ENCODE measurements at places on chromosomes 16 and 17.

GRCh38 chr16:20359997-20360396 lies 7.5 kb upstream of the UMOD start:
- no peak for DNase-seq
- H3K4me1 ChIP-seq, result no peaks in the 10 kb centered on the region
- no peak overlapping the region for H3K4me3 ChIP-seq
- H3K36me3 ChIP-seq, result no peaks in the 10 kb centered on the region
- H3K27me3 ChIP-seq, result no peaks in the 10 kb centered on the region

DNA sequence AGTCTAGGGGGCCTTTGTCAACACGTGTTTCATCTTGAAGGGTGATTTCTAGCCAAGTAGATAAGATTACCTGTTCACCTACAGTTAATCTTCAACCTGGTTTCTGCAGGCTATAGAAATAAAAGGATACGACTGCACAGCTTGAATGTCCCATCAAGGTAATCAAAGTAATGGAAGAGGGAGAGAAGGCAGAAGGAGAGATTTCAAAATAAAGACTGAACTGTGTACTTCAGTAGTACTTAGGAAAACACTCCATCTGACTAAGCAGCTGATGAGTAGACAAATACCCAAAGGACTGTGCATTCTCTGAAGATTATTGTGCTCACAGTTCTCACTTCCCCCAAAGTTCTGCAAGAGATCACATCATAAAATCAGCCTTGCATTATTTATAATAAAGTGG lies 5.8 kb upstream of the RFFL start:
- no peak overlapping the region for H3K4me3 ChIP-seq
- H3K27ac ChIP-seq, result peak overlapping the region; percentile 5
- H3K36me3 ChIP-seq, result peaks cover 11% of the 10 kb centered on the region

DNA sequence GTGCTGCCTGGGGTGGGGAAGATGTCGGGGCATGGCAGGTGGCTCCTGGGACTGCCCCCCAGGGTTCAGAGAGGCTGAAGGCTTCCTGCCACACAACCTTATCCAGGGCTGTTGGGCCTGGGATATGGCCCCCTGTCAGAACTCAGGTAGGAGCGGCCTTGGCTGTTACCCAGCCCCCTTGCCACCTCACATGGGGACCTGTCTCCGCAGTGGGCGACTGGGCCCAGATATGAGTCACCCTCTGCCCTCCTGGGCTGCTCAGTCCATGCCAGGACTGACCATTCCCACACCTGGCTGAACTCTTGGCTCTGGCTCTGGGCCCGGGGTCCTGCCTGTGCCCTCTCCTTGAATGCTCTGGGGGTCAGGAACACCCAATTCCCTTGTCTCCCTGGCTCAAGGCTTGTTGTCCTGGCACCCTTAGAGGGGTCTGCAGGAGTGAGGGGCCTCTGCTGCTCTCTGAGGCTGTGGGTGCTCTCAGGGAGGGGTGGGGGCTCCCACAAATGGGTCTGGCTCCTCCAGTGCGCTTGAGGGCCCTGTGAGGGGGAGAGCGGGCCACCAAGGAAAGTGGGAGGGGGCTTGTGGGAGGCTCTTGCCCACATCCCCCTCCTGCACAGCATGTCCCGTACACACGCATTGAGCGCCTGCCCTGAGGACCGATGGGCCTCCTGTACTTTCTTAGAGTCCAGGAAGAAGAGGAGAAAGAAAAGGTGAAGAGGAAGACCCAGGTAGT lies 36.0 kb downstream of the LGALS9 start:
- H3K36me3 ChIP-seq, result no peaks in the 10 kb centered on the region
- H3K4me3 ChIP-seq, result no peak overlapping the region
- H3K27me3 ChIP-seq, result no peaks in the 10 kb centered on the region
- H3K4me1 ChIP-seq, result no peaks in the 10 kb centered on the region
- H3K27ac ChIP-seq, result no peak overlapping the region
- DNase-seq, result no peak

GRCh38 chr17:79872762-79873161 lies 33.5 kb upstream of the CBX4 start:
- no peak overlapping the region for H3K4me3 ChIP-seq
- H3K27me3 ChIP-seq, result no peaks in the 10 kb centered on the region
- no peaks in the 10 kb centered on the region for H3K36me3 ChIP-seq
- no peaks in the 10 kb centered on the region for H3K4me1 ChIP-seq

- no peaks in the 10 kb centered on the region for H3K36me3 ChIP-seq
- no peak overlapping the region for H3K4me3 ChIP-seq
- no peak for DNase-seq
Observed at GRCh38 chr17:73099511-73099910, 7.0 kb upstream of the SLC39A11 start.

GRCh38 chr16:29156511-29156910 lies 171.7 kb downstream of the LAT start:
- no peak for DNase-seq
- peak overlapping the region; percentile 63 for H3K27ac ChIP-seq
- H3K27me3 ChIP-seq, result no peaks in the 10 kb centered on the region
- H3K4me3 ChIP-seq, result no peak overlapping the region
- H3K4me1 ChIP-seq, result peaks cover 32% of the 10 kb centered on the region
- peaks cover 2% of the 10 kb centered on the region for H3K36me3 ChIP-seq

- DNase-seq, result no peak
- peaks cover 8% of the 10 kb centered on the region for H3K4me1 ChIP-seq
- H3K4me3 ChIP-seq, result no peak overlapping the region
- no peak overlapping the region for H3K27ac ChIP-seq
- H3K36me3 ChIP-seq, result no peaks in the 10 kb centered on the region
Observed at GRCh38 chr16:67024384-67025209, 4.4 kb upstream of the CBFB start.

DNA sequence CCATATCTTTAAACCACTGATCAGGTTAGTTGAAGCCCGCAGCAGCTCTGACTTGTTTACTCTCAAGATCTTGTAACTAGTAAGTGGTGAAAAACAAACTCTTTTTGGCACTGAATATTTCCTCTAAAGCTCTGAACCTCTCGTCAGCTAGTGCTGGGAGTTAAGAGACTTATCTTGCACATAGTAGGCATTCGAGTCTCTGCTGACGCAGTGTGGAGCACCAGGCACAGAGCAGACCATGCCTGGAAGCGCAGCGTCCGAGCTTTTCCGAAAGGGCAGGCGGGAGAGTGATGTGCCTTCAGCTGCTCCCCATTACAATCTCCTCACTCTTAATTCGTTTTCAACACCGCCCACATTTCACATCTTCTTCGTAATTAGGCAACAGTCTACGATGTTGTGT lies 63.0 kb downstream of the SMG6 start:
- H3K27ac ChIP-seq, result no peak overlapping the region
- H3K36me3 ChIP-seq, result peaks cover 43% of the 10 kb centered on the region
- H3K27me3 ChIP-seq, result no peaks in the 10 kb centered on the region
- DNase-seq, result no peak
- H3K4me3 ChIP-seq, result peak overlapping the region; percentile 22

DNA sequence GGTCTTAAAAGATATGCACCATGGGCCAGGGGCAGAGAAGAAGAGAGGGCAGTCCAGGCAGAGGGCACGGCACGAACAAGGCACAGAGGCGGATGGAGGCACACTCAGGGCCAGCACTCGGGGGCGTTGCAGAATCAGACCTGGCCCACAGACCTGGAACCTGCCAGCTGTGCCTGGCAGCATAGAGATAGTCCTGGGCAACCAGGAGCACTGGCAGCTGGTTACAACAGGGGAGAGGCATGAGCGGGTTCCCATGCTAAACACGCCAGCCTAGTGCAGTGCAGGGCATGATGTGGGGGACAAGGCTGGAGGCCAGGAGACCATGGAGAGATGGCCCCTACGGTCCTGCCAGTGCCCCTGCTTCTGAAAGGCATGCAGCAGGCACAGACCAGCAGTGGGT lies 56.9 kb upstream of the RBFOX3 start:
- DNase-seq, result no peak
- no peak overlapping the region for H3K4me3 ChIP-seq

DNA sequence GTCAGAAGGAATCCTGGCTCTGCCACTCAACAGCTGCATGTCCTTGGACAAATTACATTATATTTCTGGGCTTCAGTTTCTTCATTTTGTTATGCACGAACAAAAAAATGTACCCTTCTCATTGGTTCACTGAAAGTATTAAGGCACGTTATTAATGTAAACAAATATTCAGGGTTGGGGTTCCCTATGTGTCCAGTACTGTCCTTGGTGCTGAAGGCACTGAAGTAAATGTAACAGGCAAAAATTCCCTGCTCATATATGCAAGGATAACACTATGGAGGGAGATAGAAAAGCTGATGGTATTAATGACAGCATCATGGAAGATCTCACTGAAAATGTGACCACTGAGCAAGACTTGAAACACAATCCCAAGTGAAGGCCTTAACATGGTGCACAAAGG lies 386.6 kb downstream of the XYLT1 start:
- H3K27me3 ChIP-seq, result no peaks in the 10 kb centered on the region
- no peak overlapping the region for H3K4me3 ChIP-seq
- H3K27ac ChIP-seq, result no peak overlapping the region
- no peaks in the 10 kb centered on the region for H3K36me3 ChIP-seq
- no peak for DNase-seq

DNA sequence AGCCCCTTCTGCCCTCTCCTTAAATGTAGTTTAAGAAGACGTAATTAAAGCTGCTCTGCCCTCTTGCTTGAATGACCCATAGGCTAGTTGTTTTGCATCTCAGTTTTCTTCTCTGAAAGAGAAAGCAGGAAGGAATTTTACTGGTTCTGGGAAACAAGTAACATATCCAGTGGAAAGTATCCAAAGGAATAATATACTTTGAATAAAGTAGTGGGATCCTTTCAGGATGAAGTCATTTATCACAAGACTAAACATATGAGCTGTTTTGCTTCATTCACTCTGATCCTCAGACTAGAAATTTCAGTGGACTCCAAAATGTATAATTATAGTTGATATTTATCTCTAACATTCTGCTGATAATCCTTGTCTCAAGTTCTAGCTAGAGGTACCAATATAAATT lies 1297.6 kb upstream of the GOT2 start:
- no peaks in the 10 kb centered on the region for H3K36me3 ChIP-seq
- no peak overlapping the region for H3K4me3 ChIP-seq
- no peak for DNase-seq
- H3K27ac ChIP-seq, result no peak overlapping the region
- H3K4me1 ChIP-seq, result no peaks in the 10 kb centered on the region
- no peaks in the 10 kb centered on the region for H3K27me3 ChIP-seq

DNA sequence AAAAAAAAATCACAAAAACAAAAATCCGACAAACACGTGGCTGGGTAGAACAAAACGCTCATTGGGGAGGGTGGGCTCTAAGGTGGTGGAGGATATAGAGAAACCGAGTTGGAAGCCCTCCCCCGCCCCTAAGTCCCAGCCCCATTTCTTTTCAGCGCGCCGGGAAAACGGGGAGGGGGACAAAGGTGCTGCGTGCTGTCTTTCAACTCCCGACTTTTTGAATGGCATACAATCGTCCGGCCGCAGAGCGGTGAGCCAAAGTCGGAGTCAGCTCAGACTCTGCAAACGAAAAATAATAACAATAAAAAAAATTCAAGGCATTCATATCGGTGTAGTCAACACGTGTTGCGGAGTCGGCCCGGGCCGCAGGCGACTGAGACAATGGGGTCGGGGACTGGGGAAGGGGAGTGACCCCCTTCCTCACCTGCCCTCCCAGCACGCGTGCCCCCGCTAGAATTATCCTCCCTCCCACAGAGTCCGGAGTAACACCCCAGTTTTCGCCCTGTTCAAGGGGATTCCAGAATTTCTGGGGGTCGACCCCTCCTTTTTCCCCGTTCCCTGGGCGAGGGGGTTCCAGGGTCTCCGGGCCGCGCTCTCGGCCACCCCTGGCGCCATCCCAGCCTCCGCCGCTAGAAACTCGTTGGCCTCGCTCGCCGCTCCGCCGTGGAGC lies 1.7 kb upstream of the IGF2BP1 start:
- no peak overlapping the region for H3K27ac ChIP-seq
- peaks cover 56% of the 10 kb centered on the region for H3K27me3 ChIP-seq
- peaks cover 36% of the 10 kb centered on the region for H3K4me1 ChIP-seq

DNA sequence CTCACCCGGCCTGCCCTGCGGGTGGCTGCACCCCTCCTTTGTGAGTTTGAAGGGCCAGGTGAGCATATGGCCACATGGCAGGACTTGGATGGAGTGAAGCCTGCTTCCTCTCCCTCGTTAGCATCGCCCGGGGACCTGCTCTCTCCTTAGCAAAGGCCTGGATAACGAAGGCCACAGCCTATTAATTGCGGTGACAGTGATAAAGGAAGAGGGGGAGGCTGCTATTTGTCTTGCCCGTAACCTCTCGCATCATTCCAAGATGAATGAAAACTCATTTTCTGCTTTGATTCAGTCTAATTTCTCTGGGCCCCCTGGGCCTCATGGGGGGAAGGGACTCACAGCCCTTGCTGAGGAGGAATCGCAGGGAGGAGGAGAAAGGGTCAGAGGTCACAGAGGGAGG lies 68.5 kb upstream of the LHX1 start:
- H3K27me3 ChIP-seq, result peaks cover 2% of the 10 kb centered on the region
- no peak overlapping the region for H3K27ac ChIP-seq
- DNase-seq, result no peak
- no peaks in the 10 kb centered on the region for H3K36me3 ChIP-seq
- H3K4me3 ChIP-seq, result no peak overlapping the region

GRCh38 chr16:12901597-12902461 lies at the start of gene SHISA9:
TSS of gene SHISA9 (plus strand) at chr16:12901598.
- H3K4me1 ChIP-seq, result peaks cover 5% of the 10 kb centered on the region
- no peak within 1 kb of the TSS for H3K4me3 ChIP-seq
- H3K27me3 ChIP-seq, result peaks cover 6% of the 10 kb centered on the region
- H3K27ac ChIP-seq, result no peak within 1 kb of the TSS
- no peak for DNase-seq
- no peaks in the 10 kb centered on the region for H3K36me3 ChIP-seq
